ENCODE measurements at places on chromosomes 16 and 17.

GRCh38 chr16:85503679-85504231, 109.4 kb upstream of the GSE1 start:
- peak; percentile 28 for DNase-seq

GRCh38 chr16:23947838-23948237, 112.1 kb downstream of the PRKCB start:
- DNase-seq = peak; percentile 24

GRCh38 chr17:39679521-39680192, 8.2 kb downstream of the PGAP3 start:
- no peak for DNase-seq

DNA sequence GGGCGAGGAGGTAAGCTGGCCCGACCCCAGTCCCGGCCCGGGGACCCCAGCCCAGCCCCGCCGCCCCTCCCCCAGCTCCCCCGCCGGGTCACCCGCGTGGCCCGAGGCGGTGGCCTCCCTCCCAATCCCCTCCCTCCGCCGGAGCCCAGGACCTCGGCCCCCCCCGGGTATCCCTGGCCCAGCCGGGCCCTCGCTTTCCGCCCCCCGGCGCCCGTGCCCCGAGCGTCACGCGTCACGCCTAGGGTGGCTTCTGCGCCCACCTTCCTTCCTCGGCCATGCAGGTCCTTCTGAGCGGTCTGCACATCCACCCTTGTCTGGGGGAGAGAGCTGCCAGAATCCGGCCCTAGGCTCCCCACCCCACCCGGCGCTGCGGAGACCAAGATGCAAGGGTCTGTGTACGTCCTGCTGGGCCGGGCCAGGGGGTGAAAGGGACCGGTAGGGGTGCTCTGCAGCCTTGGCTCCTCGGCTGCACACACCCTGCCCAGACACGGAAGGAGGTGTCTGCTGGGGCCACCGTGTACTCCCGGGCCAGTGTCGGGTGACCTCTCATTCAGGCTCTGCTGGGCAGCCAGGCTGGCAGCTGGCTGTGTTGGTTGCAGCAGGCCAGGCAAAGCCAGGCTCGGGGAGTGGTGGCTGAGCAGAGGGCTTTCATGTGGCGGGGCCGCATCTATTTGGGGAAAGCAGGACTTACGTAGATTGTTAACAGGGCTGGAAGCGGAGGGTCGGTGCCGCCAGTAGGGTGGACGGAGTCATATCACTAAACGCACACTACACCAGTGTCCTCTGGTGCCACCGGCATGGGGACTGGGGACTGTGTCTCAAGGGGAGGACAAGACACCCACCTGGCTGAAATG, 754 bp downstream of the RAB11FIP4 start:
- DNase-seq = no peak

DNA sequence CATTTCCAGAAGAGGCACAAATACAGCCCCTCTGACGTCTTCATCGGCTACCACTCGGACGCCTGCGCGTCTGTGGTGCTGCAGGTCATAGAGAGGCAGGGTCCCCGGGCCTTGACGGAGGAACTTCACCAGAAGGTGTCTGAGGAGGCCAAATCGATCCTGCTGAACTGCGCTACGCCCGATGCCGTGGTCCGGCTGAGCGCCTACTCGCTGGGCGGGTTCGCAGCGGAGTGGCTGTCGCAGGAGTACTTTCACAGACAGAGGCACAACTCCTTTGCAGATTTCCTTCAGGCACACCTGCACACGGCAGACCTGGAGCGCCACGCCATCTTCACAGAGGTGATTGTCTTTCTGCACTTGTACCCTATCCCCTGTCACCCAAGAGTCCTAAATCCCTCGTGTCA, 67.0 kb upstream of the ENDOV start:
- no peak for DNase-seq

- DNase-seq = no peak
Measured at GRCh38 chr16:68128577-68129305, 43.6 kb downstream of the NFATC3 start.

- no peak for DNase-seq
Measured at GRCh38 chr17:81341516-81342268, 46.6 kb upstream of the SLC38A10 start.

- no peak for DNase-seq
Measured at GRCh38 chr17:58304750-58305486, 23.7 kb downstream of the TSPOAP1 start.

DNA sequence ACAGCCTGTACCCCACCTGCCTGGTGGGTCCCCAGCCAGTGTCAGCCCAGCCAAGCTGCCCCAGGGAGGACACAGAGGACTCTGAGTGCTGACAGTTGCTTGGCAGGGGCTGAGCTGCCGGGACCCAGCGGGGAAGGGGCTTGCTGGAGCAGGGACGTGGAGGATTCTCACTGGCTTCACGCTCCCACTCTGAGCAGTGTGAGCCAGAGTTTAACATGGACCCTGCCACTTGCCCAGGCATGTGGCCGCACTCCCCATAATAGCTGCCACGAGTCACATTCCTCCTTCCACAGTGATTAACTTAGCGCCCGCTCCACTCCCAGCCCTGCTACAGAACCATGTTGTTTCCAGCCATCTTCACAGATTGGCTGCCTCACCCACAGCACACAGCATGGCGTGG, 31.2 kb downstream of the SREBF1 start:
- no peak for DNase-seq

GRCh38 chr16:86212706-86213436, 297.5 kb upstream of the FOXF1 start:
- DNase-seq = no peak

- no peak for DNase-seq
Measured at GRCh38 chr16:79980650-79981521, 380.3 kb upstream of the MAF start.

DNA sequence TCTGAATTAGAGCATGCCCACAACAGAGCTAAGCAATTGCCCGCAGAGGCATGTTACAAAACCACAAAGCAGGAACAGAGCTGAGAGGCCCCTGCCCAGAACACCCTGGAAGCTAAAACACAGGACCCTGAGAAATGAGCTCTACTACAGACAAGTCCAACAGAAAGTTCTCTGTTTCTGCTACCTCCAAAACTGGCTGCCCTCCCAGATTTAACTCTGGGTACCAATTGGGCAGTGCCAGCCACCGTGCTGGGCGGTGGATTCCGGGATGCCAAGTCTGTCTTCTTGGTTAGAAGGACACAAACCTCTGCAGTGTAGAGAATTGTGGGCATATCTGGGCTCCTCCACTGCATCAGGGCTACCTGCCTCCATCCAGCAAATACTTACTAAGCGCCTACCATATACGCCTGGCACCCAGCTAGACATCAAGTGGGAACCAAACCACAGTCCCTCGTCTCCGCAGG, 1.0 kb downstream of the CMTM4 start:
- DNase-seq = no peak

DNA sequence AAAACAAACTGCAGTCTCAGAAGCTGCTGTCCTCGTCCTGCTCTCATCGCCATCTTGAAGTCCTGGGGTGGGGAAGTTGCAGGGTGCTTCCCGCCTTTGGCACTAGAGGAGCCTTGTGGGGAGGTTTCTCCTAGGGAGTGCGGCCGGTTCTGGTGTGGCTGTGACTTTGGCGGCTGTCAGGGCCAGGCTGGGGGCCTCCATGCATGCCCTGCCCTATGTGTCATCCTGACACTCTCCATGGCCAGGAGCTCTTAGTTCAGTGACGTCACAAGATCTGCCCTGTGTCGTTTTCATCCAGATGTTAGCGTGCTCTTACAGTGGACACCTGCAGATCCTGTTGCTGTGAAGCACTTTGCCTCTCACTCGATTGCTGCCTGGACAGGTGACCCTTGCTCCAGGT, 49.6 kb downstream of the PLD6 start:
- no peak for DNase-seq

DNA sequence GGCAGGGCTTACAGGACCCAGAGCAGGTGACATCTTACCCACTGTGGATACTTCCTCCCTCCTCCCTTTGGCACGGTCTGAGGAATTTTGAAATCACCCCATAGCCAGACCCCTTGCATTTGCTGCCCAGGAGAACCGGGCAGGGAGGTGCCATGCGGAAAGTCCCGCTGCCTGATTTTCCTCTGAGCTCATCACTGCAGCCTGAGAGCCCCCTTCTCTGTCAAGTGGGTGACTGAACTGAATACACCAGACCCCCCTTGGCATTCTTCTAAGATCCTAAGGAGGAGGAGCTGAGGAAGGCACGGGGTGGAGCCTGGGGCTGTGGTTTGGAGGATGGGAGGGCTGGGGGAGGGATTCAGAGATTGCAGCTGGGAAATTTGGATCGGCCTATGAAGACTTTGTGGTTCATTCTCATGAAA, 173.4 kb downstream of the RAB11FIP4 start:
- DNase-seq = no peak

- no peak for DNase-seq
Measured at GRCh38 chr16:89004209-89004831, 27.3 kb upstream of the CBFA2T3 start.

GRCh38 chr16:57266531-57267260, 17.8 kb downstream of the PLLP start:
- DNase-seq = no peak

DNA sequence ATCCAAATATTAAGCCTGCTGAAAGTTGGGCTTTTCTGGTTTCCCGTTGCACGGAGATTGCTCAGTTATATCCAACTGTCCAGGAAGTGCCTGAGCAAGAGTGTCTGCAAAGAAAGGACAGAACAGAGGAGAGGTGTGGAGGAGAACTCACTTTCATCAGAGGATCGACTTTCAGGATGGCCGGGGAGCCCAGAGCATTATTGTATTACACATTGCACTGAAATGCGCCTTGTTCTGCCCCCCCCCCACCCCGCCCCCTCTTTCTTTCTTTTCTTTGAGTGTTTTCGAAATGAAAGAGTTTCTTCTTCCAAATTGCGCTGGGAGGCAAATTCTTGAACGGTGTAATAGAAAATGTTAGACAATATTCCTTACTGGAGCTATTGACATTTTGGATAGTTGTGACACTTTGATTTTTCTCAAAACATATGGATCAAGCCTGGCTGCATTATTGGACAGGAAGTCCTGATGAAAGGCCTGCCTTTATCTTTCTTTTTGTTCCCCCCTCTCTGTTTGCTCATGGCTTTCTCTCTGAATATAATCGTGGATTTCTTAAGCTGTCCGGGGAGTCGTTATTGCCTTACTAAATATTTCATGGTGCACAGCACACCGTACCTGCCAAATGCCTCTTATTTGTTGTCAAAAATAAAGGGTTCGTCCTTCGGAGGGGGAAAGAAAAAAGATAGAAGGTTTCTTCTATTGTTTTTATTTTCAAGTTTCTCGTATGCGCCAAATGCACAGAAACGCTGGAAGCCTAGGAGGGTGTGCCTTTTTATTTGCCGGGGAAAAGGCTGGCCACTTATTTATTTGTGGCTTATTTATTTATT, 110.8 kb downstream of the IRX3 start:
- peak; percentile 38 for DNase-seq

- DNase-seq = no peak
Measured at GRCh38 chr17:49699966-49700575, 7.7 kb downstream of the SLC35B1 start.

- DNase-seq = no peak
Measured at GRCh38 chr17:40497695-40498094, 3.7 kb downstream of the TNS4 start.

DNA sequence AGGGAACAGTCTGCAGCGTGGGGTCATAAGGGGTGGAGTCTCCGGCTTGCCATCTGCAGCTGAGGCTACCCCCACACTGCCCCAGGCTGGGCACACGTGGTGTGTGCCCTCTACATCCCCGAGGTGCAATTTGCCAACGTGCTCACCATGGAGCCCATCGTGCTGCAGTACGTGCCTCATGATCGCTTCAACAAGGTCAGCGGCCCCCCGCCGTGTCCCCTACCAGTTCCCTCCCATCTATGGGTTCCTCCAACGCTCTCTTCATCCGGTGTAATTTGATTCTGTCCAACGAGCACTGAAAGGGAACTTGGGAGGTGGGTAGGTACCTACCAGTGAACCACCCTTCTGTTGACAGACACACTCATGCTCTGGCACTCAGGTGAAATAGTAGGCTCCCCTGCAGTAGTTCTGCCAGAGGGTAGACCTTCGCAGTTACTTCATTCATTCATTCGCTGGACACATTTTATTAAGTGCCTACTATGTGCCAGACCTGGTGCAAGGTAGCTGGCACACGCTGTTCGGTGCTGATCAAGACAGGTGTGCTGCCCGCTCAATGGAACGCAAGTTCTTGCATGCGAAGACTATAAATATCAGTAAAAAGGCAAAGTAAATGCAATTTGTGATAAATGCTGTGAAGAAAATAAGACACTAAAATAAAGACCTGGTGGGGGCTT, 2.7 kb downstream of the MLLT6 start:
- no peak for DNase-seq

DNA sequence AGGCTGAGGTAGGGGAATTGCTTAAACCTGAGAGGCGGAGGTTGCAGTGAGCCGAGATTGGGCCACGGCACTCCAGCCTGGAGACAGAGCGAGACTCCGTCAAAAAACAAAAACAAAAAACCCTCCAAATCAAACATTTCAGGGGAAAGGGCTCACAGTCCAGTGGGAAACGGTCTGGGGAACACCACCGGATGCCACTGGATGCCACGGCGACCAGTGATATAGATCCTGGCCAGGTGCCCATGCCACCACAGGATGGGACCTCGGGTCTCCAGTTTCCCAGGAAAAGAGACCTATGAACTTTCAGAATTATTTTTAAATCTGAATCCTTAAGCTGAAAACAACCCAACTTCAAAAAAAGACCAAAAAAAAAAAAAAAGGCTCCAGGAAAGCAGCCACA, 12.3 kb downstream of the CEP131 start:
- no peak for DNase-seq

- DNase-seq = no peak
Measured at GRCh38 chr17:28335959-28336871, 654 bp downstream of the TNFAIP1 start.

DNA sequence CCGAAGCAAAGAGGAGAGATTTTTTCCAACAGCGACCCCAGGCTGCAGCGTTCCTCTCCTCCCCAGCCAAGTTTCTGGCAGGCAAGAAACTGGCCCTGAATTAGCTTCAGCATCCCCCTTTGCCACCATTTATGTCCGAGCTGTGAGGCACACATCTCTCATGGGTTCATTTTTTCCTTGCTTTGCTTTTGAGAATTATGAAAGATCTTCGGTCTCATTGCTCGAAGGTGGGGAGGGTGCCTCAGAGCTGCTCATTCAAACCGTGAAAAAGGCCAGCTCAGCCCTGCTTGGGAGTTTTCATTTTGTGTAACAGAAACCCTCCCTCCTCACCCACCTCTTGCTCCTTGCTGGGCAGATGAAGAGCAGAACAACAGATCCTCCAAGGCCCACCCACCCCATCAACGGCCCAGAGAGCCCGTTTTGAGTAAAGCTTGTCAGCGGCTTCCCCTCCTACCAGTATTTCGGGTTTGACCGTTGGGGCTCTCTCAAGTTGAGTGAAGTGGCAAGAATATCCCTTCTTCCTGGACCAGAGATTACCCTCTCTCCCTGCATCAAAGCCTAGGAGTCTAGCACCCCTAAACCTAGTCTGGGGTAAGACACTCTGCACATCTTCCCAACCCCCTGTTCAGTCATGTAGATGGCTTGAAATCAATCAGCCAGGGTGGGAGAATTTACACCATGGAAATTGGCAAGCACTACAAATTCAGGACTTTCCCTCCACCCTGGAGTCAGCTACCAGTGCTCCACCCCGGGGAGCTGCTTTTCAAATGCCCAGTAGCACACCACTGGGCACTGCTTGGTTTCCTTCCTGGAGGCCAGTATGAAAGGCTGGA, 1.8 kb downstream of the CCR7 start:
- no peak for DNase-seq

GRCh38 chr16:54385141-54385540, 98.6 kb upstream of the IRX3 start:
- no peak for DNase-seq

GRCh38 chr16:28910086-28911031, 14.7 kb downstream of the RABEP2 start:
- peak; percentile 13 for DNase-seq

GRCh38 chr16:65111306-65111705, 10.6 kb downstream of the CDH11 start:
- DNase-seq = no peak

Data from NCI-H1092 (cell line).